GM04503 (cell line): ENCODE measurements at places on chromosomes 3 and 15.

DNA sequence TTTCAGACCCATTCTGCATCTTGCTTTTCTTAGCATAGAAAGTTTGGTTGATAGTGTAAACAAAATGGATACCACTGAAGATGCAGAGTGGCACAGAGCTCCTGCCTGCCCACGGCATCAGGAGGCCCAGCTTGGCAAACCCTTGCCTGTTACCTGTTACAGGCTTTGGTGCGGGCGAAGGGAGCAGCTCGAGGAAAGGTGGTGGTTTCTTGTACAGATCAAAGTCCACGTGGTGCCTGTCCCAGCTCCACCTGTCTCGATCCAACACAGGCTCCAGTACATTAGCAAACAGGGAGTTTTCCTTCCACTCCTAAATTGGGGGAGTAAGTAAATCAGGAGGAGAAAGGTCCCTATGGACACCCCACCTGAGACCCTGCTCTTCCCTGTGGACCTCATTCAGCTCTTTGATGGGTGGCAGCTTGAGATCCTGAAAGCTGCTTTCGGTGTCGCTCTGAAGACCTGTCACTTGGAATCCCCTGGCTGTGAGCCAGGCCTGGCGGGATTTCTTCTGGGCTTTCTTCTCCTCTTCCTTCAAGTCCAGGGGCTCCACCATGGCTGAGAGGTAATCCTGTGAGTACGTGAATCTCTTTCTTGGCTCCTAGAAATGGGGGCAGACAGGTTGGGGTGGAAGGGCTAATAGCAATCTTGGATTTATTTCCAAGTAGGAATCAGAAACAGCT is 35.7 kb downstream of the ACAD9 start:
- no peak for DNase-seq

DNA sequence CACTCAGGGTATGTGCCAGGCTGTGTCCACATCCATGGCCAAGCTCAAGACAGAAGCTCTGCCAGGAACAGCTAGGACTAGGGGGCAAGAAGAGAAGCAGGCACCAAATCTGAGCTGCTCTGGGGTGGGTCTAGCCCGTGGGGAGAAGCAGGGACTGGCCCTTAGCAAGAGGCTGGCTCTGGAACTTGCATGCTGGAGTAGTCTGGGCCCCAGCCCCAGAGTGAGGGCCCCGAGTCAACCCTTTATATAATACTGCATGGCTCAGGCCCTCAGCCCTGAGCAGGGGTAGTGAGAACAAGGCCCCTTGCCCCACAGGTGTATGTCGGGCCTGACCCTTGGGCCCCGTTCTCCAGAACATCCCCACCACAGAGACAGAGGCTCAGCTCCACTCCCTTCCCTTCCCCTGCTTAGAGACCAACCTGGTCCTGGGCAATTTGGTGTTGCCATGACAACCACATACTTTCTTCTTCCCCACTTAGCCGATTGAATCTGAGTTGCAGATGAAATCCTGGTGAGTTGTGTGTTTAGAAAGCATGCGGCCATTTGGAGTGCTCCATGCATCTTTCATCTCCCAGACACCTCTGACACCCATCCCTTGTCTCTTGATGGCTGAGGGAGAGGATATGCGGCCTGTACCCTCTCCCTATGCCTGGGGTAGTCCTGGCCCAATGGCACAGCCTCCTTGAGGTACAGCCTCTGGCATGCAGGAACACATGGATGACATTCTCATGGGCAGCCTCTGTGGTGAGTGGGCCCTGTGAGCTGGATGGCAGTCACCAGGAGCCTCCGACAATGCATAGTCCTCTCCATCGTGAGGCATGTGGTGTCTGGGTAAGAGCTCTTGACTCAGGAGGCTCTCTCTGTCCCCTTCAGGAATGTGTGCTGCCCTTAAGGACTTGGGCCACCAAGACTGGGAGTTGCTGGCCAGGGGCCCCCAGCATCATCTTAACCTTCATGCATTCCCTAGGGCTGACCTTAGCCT is 29.2 kb upstream of the SFMBT1 start:
- DNase-seq: no peak

DNA sequence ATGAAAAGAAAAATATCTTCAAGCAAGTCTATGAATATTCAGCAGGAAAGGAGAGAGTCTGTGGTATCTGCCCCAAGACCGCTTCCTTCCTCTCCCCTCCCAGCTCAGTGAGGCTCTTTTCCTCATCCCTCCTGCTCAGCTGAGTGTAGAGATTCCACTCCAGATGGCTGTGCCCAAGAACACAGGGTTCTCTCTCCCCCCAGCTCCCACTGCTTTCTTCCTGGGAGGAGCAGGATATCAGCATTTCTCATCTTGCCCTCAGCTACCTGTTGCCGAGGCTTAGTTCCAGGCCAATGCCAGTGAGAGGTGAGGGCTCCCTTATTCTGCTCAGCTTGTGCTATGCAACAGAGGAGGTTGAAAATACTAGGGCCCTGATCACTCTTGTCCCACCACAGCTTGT is 211.9 kb downstream of the SV2B start:
- DNase-seq: no peak

- DNase-seq: no peak
Observed at GRCh38 chr3:153767601-153768560, 353.3 kb upstream of the ARHGEF26 start.

- no peak for DNase-seq
Observed at GRCh38 chr15:81728726-81729125, 317.1 kb downstream of the MEX3B start.

DNA sequence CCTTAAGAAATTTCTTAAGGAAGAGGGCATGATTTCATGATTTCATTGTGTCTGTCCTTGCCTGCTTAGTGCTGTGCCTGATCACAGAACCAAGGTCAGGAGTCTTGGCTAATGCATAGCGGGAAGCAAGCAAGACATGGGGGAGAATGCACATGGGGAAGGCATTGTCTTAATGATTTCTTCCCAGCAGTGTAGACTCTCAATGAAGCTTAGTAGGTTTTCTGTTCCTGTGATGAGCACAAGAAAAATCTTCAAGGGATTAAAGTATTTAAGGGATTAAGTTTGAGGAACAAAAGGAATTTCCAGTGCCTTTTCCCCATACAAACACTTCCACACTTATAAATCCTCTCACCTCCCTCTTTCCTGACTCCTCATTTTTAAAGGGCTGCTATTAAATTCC is 46.9 kb upstream of the SEMA6D start:
- DNase-seq: no peak

DNA sequence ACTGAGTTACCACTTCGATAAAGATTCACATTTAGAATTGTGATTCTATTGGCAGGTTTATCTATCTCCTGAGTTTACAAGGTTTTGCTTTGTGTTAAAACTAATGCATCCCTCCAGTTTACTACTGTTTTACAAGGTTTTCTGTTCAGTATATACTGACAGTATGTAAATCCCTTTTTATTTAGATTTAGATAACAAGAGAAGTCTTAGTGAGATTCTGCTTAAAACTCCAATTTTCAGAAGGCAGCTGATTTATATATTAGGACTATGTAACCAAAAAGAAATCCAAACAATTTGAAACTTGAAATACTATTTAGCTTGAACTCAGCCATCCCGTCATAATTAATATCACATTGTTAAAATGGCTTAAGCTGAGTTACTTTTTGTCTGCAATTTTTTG is 619.2 kb downstream of the NAALADL2 start:
- no peak for DNase-seq

- DNase-seq: no peak
Observed at GRCh38 chr15:63434576-63435186, 53.0 kb upstream of the CA12 start.

DNA sequence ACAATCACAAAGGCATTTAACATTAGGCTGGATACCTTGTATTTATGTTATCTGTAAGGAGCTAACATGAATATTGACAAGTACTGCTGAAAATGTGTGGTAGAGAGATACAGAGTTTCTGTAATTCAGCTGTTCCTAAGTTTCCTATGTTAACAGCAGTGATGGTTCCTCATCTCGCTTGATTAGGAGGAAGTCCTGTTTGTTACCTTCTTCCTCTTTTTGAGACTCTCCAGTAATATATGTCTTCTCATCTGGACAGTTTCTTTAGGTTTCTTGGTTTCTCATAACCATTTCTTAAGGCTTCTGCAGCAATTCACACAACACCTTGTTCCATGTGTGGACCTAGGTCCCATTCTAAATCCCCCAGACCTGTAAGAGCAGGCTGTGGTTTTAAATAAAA is 11.4 kb upstream of the PEX5L start:
- DNase-seq: no peak

GRCh38 chr3:32435911-32436815 is 44.5 kb downstream of the CMTM7 start:
- DNase-seq: no peak

DNA sequence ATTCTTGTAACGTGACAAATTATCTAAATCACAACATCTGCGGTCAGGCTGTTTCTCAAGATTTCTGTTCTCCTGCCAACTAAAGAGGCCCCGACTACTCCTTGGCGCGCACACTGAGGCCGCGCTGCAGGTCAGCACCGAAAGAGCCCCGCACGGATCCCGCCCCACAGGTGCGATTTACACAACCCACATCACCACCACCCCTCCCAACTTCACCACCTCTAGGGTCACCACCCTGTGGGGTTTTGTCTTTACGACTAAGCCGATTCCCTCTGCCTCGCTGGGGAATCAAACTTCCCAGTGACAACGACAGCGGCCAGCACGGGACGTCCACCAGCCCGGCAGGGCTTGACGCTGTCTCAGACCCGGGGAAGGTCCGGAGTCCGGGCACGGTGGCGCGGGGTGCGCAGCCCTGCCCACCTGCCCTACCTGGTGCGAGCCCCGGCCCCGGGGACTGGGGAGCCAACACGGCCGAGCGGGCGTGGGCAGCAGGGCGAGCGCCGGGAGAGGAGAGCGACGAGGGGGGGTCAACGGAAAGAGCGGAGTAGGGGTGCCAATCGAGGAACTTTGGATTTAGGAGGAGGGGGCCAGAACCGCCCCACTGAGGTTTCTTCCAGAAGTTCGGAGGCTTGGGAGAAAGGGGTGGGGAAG is 764 bp downstream of the UACA start:
- no peak for DNase-seq

GRCh38 chr15:78909791-78910228 is 35.0 kb downstream of the CTSH start:
- DNase-seq: no peak

DNA sequence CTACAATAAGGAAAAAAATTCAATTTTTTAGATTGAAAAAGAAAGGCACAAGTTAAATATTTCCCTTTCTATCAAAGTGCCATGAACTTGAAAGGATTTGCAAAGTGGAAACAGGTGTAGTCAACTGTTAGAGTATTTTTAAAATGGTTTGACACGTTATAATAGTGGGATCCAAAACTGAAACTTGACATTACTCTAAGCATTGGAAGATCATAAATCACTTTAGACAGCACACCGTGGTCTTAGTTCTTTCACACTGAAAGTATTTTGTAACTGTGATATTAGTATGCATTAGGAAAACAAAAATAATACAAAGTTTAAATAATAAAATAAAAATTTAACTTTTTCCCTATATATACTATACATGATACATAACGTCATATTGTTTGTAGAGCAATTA is 933.1 kb downstream of the EPHA3 start:
- no peak for DNase-seq

- no peak for DNase-seq
Observed at GRCh38 chr15:27176785-27177406, 205.9 kb downstream of the GABRG3 start.
